SHP77 (cell line): ENCODE measurements at places on chromosomes 7 and 10.

DNA sequence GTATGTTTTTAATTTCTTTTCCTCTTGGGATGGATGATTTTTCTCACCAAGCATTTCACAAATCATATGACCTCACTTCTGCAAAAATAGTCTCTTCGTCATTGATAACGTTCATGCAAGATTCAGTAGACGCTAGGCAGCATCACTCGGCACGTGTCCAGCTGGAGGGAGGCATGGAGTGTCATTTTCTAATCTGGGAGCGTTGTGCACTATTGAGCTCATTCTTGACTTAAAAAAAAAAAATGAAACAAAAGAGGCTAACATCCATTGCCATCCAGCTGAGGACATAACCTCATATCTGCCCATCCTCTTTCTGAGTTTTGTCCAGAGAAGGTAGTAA lies 56.2 kb downstream of the COL17A1 start:
- DNase-seq, result no peak

- no peak for DNase-seq
These were observed 143.1 kb upstream of the KLF6 start for GRCh38 chr10:3928078-3928477.

DNA sequence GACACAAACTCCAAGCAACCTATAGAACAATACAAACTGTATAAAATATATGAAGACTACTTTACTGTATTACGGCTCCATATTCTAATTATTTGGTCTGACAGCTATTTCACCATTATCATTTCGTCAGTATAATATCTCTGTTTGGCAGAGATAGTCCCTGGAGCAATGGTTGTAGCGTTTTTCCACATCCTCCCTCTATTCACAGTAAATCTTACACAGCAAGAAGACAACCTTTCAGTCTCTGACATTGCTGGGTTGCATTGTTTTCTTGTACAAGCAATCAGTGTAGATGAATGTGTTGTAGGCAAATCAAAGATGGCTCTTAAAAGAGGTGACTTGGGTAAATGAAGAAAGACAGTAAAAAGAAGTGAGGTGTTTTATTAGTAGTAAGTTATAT lies 105.6 kb upstream of the PLXDC2 start:
- no peak for DNase-seq

DNA sequence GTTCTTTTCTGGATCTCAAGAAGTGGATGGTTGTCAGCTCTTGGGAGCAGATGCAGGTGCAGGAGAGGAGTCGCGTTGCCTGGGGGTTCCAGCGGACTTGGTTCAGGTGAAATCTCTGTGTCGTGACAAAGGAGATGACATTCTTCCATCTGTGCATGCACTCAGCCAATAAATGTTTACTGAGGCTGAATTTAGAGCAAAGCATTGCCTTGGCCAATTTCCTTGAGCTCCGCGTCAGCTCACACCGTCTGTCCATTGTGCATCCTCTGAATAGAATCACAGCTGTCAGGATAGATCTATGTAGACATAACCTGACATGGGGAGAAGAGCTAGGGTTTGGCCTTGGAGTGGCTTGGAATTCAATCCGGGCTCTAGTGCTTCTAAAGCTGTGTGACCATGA lies 343.7 kb downstream of the GLRX3 start:
- no peak for DNase-seq

DNA sequence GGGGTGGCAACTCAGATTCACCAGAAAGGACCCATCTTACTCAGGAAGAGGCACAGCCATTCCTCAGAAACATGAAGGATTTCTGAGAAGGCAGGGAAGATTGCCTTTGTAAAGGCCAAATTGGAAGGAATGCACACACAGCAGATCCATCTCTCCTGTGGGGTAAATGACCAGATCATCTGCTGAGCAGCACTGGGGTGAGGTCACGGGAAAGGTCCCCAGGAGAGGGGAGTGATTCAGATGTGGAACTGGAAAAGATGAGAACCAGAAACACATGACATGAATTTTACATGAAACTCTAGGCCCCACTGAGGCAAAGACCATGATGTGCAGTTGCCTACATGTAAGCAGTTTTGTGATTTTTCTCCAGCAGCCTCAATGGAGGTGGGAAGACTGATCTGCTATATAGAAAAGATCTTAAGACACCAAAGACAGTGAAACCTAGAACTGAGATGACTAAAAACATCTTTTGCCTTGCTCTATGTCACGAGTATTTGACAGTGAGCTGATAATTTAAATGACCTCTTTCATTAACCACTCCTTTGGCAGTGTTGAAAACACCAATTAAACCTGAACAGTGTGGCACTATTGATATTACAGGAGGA lies 91.6 kb downstream of the AMPH start:
- DNase-seq, result no peak

DNA sequence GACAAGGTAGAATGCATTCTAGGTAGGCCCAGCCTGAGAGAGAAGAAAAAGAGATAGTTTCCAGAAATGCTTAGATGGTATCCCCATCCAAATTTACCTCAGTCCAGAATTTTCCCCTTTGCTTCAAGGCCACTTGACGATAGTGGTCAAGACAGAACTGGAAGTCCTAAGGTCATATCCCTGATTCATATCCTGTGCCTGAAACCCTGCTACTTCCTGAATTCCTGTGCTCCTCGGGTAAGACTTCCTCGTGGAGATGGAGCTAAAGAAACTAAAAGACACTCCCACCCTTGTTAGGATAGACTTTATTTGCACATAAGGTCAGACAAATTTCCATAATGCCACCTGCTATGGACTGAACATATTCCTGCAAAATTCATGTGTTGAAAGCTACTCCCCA lies 175.9 kb downstream of the EVX1 start:
- DNase-seq, result no peak

DNA sequence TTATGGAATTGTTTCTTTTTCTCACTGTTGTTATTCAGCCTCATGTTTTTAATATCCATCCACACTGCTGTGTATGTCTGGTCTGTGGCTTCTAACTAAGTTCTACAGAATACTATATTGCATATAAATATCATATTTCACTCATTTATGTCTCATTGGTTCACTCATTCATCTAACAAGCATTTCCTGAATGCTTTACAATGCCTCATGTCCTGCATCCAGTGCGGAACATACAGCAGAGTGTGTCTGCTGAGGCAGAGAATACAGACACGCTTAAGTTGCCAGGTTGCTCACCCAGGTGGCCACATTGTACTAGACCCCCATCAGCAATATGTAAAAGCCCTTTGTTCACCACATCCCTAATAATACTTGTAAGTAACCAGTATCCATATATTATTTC lies 111.8 kb upstream of the CNTNAP2 start:
- no peak for DNase-seq

- DNase-seq, result no peak
These were observed 241.4 kb upstream of the ZNF32 start for GRCh38 chr10:43890124-43890523.

GRCh38 chr10:79229071-79229541 lies 118.2 kb upstream of the PPIF start:
- DNase-seq, result no peak

DNA sequence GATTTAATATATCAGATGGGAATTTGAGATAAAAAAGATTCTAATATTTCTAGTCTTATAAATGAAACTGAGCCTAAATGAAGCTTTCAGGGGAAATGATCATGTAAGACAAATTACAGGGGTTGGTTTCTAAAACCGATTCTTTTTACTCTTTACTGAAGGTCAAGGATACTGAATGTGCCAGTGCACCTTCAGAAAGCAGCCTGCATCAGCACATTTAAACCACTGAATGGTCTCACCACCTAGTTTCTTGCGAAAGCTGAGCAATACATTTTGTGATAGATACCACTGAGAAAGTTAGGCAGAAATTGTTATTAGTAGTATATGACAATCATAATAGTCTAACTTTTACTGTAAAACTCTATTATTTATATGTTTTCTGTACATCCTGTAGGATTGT lies 180.7 kb downstream of the PCDH15 start:
- no peak for DNase-seq

GRCh38 chr10:63319231-63319630 lies 146.5 kb downstream of the JMJD1C start:
- DNase-seq, result no peak

- DNase-seq, result peak; percentile 38
These were observed 573 bp downstream of the BLVRA start for GRCh38 chr7:43758822-43759683.

DNA sequence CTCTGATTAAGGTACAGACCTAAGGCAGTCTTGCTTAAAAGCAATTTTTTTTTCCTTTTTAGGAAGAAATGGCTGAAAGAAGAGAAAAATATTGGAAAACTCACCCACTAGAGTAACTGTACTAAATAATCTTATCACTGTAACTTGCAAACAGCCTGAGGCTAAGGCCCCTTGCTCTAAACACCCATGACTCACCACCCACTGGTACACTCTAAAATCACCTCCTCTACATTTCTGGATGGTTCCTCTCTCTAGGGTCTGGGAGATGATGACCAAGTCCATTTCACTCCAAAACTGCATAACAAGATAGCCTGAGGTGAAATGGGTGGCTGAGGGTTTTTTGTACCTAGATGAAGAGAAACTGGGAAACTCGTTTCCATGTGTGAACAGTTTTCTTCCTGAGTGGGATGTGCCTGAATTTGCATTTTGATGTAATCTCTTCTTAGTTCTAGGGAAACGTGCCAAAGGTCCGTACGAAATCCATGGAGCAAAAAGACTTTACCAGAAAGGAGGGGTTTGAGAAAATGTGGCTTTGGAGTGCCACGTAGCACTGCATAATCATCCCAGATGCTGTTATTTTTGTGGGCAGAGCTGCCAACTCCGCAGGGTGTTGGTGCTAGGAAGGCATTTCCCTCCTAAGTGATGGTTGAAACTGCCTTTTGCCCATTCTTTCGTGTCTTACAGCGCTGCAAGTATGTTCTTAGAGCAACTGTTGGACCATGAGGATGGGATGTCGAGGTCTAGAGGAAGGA lies 113.5 kb upstream of the C10orf90 start:
- DNase-seq, result no peak

DNA sequence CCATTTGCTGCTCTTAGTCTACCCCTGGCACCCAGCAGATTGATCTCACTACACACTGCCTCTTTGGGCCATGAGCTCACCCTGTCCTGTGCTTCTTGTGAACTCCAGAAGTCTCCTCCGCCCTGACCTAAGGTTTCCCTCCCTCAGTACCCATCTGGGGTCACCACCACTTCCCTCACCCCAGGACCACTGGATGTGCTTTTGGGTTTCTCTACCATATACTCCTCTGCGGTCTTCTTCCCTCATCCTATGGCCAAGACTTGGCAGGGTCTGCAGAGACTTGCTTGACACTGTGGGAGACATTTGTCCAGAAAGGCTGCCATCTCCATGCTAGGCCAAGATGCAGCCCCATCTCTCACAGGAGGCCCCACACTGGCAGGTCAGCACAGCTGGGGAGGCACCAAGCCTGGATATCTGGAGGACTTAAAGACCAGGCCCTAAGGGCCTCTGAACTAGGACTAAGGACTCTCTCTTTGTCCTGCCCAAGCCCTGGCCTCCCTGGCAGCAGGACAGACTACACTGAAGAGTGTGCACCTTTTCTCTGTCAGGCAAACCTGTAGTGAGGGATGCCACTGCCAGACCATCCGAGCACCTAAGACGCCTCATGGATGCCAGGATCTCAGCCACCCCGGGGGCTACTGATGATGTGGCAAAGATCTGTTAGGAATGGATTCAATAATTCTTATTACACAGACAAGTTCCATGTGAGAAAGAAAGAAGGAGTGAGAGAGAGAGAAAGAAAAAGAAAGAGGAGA lies 134.6 kb downstream of the ZNF467 start:
- DNase-seq, result no peak

- DNase-seq, result no peak
These were observed 452 bp downstream of the SEMA3C start for GRCh38 chr7:80918399-80918798.

GRCh38 chr7:69708857-69709256 lies 110.6 kb downstream of the AUTS2 start:
- peak; percentile 31 for DNase-seq

GRCh38 chr10:35340975-35341374 lies 4.7 kb downstream of the CCNY start:
- no peak for DNase-seq

DNA sequence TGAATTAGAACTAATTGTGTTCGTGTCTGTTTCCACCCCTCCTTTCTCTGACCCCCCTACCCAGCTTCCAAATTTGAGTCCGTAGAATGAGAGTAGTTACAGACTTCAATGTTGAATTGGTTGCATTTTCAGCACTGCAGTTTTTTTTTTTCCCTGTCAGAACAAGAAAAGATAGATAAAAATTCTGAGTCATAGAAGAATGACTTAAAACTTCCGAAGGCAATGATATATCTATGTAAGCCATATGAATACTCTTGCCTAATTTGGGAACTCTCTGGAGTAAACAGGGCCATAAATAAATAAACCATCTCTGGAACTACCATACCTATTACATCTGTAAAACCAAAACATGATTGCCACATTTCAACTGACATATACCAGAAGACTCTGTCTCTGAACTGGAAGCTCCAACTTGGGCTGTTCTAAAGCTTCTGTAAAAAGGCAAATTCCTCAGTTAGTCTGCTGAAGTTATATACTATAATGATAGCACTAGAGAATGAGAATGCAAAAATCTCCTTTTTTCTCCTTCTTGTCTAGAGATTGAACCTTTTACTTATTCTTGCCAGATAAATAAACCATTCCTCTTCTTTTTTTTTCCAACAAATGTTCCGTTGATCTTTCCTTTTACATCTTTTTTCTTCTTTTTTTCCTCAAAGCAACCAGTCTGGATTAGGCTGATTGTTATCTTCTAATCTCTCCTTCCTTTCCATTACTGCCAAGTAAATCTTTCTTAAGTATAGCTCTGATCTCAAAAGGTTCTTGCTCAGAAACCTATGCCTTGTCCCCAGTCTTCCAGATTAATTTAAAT lies 23.5 kb downstream of the VCL start:
- no peak for DNase-seq

DNA sequence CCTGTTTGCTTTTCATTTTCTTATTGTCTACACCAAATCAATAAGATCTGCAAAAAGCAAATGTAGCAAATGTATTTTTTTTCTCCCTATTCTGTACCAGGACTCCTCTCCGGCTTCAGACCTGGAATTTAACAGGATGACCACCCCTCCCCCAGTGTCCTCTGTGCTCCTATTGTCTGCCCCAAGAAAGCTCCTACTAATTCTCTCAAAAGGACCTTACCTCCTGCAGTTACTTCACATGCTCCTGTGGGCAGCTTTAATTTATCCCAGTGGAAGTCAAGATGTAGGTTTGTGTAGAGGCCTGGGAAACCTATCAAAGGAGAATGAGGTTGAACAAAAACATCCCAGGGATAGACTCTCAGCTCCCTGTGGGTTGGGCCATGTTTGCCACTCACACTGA lies 31.3 kb downstream of the PLXNA4 start:
- no peak for DNase-seq

DNA sequence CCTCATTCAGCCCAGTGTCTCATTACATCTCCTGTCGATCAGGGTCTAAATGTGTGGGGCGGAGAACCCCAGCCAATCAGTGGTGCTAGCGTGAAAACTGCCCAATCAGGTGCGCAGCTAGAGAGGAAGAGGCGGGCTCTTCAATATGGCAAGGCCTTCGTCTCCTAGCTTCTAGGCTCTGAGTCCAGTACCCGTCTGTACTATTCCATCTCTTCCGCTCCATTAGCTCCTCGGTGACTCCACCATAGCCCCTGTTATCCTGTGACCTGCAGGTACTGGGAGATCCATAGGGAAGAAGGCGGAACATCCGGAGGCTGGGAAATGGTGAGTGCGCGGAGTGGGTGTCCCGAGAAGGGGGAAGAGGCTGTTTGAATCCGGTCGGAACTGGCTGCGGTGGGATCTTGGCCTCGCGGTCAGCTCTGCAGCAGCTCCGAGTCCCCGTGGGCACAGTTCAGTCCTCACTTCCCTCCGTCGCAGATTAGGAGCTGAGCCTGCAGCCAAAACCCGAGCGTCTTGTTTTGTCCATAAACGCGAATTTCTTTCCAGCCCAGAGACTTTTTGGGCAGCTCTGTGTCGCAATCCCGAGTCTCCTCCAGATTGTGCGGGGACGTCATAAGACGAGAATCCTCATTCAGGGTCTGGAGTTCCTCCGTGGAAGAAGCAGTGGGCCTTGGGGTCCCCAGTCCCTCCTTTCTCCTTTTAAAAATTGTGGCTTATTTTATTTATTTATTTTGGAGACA lies at the start of gene ZNF727:
Gene ZNF727, plus strand, starts transcription at position 134 of the 740 bp plus-strand sequence. Its CDS starts 188 bp downstream, at position 322.
- peak; percentile 94 for DNase-seq
